ENCODE measurements at places on chromosomes 7 and 10.

DNA sequence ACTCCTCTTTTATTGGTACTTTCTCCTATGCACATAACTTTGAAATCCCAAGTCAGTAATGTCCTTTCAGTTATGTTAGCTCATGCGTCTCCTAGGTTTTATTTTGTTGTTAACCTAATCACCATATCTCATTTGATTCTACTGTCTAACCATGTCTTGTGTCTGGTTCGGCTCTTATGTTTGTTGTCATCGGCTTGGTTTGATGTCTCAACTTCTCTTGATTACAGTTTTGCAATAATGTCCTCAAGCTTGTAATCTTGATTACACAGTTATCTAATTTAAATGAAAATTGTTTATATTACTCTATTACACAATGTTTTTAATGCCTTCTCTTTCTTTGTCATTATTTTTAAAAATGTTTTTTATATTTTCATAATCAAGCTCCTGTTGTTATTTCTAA lies 35.9 kb upstream of the SEMA3A start:
- DNase-seq: no peak

GRCh38 chr10:130885021-130885655 lies 426.4 kb downstream of the TCERG1L start:
- DNase-seq: no peak

DNA sequence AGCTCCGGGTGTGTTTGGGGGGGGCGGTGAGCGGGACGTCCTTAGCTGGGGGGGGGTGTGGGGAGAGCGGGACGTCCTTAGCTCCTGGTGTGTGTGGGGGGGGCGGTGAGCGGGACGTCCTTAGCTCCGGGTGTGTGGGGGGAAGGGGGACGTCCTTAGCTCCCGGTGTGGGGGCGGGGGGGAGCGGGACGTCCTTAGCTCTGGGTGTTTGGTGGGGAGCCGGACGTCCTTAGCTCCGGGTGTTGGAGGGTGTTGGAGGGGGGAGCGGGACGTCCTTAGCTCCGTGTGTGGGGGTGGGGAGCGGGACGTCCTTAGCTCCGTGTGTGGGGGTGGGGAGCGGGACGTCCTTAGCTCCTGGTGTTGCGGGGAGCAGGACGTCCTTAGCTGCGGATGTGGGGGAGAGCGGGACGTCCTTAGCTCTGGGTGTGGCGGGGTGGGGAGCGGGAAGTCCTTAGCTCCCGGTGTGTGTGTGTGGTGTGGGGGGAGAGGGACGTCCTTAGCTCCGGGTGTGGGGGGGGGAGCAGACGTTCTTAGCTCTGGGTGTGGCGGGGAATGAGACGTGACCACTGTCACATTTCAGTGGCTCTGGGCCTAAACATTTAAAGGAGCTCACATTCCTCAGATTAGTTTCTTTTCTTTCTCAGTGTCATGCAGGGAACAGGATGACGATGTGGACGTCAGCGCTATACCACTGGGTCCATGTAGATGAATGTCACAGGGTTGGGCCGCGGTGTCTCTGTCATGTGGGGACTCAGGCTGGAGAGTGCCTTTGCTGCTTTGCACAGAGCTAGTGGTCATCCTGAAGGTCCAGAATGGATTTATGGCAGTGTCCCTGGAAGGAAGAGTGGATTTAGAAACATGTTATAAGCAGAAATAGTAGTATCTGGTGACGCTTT lies 7.5 kb downstream of the DYNC2I1 start:
- DNase-seq: no peak

DNA sequence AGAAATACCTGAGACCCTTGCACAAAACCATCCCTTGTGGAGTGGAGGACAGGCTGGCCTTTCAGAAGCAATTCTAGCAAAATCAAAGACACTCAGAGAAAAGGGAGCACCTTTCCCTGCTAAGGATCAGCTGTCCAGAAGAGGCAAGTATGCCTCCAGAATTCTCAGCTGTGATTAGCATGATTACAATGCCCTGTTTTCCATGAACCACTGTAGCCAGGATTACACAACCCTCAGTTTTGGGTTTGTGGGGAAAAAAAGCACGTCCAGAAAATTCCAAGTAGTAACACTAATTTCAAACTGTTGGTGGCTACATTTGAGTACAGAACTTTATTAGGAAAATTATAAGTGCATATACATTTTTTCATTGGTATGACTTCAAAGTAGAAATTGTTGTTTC lies 15.0 kb downstream of the CXCL12 start:
- no peak for DNase-seq

DNA sequence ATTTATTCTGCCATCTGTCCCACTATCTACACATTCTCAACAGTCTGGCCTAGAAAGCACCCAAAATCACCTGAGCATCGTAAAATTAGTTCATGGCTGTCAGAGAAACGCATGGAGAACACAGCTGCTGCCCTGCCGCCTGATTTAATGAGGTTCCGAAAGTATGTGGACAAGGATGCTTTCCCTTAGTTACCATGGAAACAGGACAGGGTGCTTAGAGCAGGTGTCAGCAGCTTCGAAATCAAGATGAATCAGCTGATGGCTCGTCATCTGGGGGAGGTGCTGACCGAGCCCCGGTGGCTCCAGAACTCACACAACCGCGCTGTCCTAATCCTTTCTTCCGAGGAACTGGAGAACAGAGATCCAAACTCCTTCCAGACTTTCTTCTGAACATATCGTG lies 151.5 kb downstream of the TEX36 start:
- peak; percentile 49 for DNase-seq

DNA sequence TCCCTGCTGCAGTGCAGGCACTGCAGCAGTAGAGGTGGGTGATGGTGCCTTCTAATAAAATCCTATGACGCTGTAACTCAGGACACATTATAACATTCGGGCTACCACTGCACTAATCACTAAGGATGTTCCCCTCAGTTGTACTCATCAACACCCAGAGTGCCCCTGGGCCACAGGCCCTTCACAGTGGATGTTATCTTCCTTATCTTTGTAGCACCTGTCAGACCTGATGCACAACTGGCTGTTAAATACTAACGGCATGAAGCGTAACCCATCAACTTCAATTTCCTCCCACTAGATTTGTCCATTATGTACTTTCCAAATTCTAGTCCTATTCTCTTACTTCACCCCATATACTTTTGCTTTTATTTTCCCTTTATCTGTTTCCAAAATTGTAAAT lies 66.3 kb downstream of the PARD3 start:
- no peak for DNase-seq

DNA sequence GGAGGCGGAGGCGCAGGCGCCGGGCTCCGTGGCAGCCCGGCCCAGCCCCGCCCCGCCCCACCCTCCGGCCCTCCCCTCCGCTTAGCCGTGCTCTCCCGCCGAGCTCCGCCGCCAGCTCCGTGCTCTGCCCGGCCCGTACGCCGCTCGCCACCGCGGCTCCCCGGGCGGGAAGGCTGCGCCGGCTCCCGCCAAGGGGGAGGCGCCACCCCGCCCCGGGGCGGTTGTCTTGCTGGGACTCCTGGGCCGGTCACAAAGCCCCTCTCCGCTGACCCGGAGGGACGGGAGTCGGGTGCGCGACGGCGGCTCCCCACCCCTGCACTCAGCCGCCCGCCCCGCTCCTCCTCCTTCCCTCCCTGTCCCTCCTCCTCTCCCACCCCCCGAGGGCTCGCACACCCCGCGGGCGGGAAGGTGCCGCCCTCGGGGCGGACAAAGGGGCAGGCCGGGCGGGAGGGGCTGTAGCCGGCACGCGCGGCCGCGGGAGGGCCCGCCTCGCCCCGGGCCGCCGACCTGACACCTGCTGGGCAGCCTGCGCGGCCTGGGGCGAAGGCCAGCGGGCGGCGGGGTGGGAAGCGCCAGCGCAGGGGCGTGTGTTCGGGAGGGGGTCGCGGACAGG lies 11.5 kb upstream of the SP8 start:
- no peak for DNase-seq

GRCh38 chr7:37247861-37248260 lies 200.8 kb downstream of the ELMO1 start:
- DNase-seq: no peak

- no peak for DNase-seq
These were observed 176.2 kb upstream of the NOBOX start for GRCh38 chr7:144579687-144580086.

DNA sequence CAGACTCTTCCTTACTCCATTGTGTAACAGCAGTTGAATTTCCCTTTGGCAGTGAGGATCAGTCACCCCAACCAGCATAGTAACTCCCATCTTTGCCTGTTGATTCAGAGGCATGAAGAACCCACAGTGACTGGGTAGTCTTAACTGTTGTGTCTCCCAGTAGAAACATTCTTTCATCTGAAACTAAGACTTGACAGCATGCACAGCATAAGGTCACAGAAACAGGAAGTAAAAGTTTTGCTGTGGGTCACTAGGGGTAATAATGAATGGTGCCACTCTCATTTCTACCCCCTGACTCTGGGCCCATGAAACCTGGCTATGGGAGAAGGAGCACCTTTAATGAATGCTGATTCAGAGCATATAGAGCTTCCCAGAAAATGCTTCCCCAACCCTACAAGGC lies 8.3 kb upstream of the FRMPD2 start:
- DNase-seq: no peak

All from NCI-H1417 treated with DMSO at 0.1 percent for 48 hours (cell line).